ENCODE measurements at places on chromosomes 2 and 18. TPM values are rescaled to one million over a fixed set of nuclear protein-coding genes. Genes with fewer than 3 reads are reported as not detected.

PSME4 gene
- total RNA-seq: 40.4 TPM

CNDP1 gene
- 0.51 TPM for total RNA-seq

NTSR2 gene
- total RNA-seq: not detected

SEMA4C gene
- 51.4 TPM for total RNA-seq

IL36G gene
- total RNA-seq: not detected

CASP10 gene
- 4.6 TPM for total RNA-seq

MYOM1 gene
- total RNA-seq: 0.26 TPM

GKN2 gene
- total RNA-seq: not detected

NR4A2 gene
- 5.2 TPM for total RNA-seq

RGPD3 gene
- total RNA-seq: not detected

CCDC150 gene
- total RNA-seq: 0.69 TPM
